ENCODE measurements at places on chromosomes 12 and 14.

DNA sequence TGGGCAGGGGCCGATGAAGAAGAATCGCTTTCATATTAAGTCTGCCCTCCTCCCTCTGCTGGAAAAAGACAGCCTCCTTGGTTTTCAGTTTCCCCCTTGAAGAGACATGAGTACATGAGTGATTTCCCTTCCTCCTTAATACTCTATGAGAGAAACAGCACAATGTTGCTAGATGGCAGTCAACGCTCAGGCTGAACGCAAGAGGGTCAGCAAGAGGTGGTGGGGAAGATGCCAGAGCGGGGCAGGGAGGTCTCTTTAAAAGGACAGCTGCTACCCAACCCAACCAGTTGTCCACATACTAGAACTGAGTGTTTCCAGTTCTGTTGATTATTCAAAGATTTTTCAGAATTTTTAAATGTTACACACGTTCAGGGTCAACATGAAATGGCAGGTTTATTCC lies 22.8 kb downstream of the CRACR2A start:
- H3K27me3 ChIP-seq: peaks cover 10% of the 10 kb centered on the region
- H3K36me3 ChIP-seq: no peaks in the 10 kb centered on the region
- H3K4me1 ChIP-seq: no peaks in the 10 kb centered on the region
- no peak for DNase-seq

GRCh38 chr12:42172441-42173210 lies 28.0 kb upstream of the GXYLT1 start:
- H3K4me3 ChIP-seq: no peak overlapping the region
- no peaks in the 10 kb centered on the region for H3K27me3 ChIP-seq
- H3K36me3 ChIP-seq: peaks cover 24% of the 10 kb centered on the region
- H3K27ac ChIP-seq: no peak overlapping the region
- no peaks in the 10 kb centered on the region for H3K4me1 ChIP-seq

GRCh38 chr12:26017484-26018211 lies 59.2 kb downstream of the RASSF8 start:
- no peaks in the 10 kb centered on the region for H3K36me3 ChIP-seq
- no peak overlapping the region for H3K4me3 ChIP-seq
- peaks cover 7% of the 10 kb centered on the region for H3K4me1 ChIP-seq
- no peak overlapping the region for H3K27ac ChIP-seq
- no peak for DNase-seq
- H3K27me3 ChIP-seq: no peaks in the 10 kb centered on the region

GRCh38 chr12:94507455-94507854 lies 47.8 kb upstream of the CEP83 start:
- H3K27me3 ChIP-seq: no peaks in the 10 kb centered on the region
- H3K4me3 ChIP-seq: no peak overlapping the region
- DNase-seq: no peak
- no peaks in the 10 kb centered on the region for H3K36me3 ChIP-seq
- H3K4me1 ChIP-seq: no peaks in the 10 kb centered on the region

DNA sequence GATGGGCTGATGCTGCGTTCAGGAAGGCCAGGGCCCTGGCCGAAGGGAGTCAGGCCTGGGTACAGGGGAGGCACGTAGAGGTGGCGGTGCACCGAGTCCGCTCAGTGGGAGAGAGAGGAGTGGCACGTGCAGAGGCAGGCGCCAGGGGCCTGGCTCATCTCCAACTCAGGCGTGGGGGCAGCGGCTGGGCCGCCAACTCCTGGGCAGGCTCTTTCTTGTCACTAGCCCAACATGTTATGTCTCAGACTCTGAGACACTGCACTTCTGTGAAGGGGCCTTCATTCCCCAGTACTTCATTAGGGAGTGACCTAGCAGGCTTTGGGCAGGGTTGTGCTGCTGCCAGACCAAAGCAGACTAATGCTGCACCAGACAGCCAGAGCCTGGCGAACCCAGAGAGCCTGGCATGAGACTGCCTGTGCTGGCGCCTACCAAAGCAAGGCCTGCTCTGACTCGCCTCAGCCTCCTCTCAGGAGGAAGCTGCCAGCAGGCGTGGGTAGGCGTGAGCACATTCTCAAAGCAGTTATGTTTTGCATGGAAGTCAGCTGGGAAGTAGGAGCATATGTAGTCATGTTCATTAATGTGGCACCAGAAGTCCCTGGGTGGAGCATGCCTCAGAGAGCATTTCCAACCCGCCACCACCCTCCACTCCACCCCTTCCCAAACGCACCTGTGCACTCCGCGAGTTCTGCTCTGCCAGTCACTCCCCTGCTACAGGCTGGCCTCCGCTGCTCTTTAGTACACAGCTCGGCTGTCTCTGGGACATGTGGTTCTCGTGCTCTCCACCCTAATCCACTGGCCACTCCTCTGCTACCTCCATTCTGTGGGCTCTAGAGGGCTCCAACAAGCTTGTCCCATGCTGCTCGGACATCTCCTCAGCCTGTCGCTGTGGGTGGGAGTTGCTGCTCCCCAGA lies 9.7 kb downstream of the CKB start:
- H3K4me1 ChIP-seq: peaks cover 1% of the 10 kb centered on the region
- H3K4me3 ChIP-seq: no peak overlapping the region
- peak overlapping the region; percentile 49 for H3K27ac ChIP-seq
- no peak for DNase-seq

GRCh38 chr12:76883151-76883550 lies 4.3 kb upstream of the CSRP2 start:
- H3K4me3 ChIP-seq: no peak overlapping the region
- no peaks in the 10 kb centered on the region for H3K27me3 ChIP-seq
- H3K36me3 ChIP-seq: no peaks in the 10 kb centered on the region
- no peak overlapping the region for H3K27ac ChIP-seq
- peaks cover 15% of the 10 kb centered on the region for H3K4me1 ChIP-seq
- no peak for DNase-seq

GRCh38 chr12:119730381-119730780 lies 62.4 kb downstream of the PRKAB1 start:
- no peak overlapping the region for H3K4me3 ChIP-seq
- no peaks in the 10 kb centered on the region for H3K27me3 ChIP-seq
- H3K36me3 ChIP-seq: peaks cover 6% of the 10 kb centered on the region

DNA sequence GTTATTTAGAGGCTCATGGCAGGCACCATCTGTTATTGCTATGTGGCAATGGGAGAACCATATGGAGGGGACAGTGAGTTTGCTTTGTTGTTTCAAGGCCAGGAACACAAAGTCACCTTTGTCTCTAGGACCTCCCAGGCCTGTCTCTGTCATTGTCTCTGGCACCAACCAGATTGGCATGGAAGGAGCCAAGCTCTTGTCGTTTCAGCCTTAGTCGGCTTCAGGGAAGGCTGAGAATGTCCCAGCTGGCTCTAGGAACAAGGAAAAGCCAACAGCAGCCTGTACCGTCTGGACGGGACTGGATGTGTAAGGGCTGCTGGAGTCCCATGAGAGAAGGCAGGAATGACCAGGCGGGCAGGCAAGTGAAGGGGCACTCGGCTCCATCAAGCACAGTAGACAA lies 29.2 kb downstream of the RPH3A start:
- peaks cover under 1% of the 10 kb centered on the region for H3K4me1 ChIP-seq
- peaks cover 50% of the 10 kb centered on the region for H3K27me3 ChIP-seq
- no peak for DNase-seq
- no peak overlapping the region for H3K27ac ChIP-seq

GRCh38 chr14:84351646-84352045 lies 1178.3 kb upstream of the FLRT2 start:
- no peak overlapping the region for H3K4me3 ChIP-seq
- H3K36me3 ChIP-seq: no peaks in the 10 kb centered on the region
- no peak overlapping the region for H3K27ac ChIP-seq
- H3K4me1 ChIP-seq: no peaks in the 10 kb centered on the region
- DNase-seq: no peak

GRCh38 chr14:48125654-48126053 lies 450.2 kb upstream of the MDGA2 start:
- H3K27ac ChIP-seq: peak overlapping the region; percentile 79
- peak overlapping the region; percentile 6 for H3K4me3 ChIP-seq
- DNase-seq: no peak
- H3K27me3 ChIP-seq: no peaks in the 10 kb centered on the region
- H3K36me3 ChIP-seq: no peaks in the 10 kb centered on the region

- H3K4me3 ChIP-seq: no peak overlapping the region
- DNase-seq: peak; percentile 61
- no peaks in the 10 kb centered on the region for H3K36me3 ChIP-seq
Observed at GRCh38 chr12:3342051-3342450, 149.0 kb upstream of the PRMT8 start.

DNA sequence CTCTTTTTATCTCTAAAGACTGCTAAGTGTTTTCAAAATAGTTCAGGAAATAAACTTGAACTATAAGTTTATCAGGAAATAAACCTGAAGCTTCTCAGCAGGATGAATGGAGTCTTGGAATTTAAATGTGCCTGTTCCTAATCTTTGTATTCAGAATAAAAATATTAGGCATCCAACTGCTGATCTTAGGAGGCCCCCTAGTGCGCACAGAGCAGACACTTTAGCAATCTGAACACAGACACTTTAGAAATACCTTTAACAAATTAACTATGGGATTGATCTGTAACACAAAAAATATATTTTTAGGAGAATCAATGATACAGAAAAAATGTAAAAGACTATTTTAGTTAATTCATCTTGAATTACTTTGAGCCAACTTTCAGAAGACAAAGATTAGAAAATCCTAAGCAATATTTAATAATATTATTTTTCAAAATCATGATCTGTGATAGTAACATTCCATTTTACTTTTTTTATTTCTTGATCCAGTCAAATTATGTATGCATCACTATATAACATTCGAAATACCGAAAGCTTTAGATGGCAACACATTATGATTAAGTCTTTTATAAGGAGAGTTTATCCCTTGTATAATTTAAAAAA lies 80.9 kb downstream of the SLC41A2 start:
- DNase-seq: no peak
- no peak overlapping the region for H3K4me3 ChIP-seq
- no peak overlapping the region for H3K27ac ChIP-seq
- no peaks in the 10 kb centered on the region for H3K4me1 ChIP-seq
- H3K36me3 ChIP-seq: peaks cover 7% of the 10 kb centered on the region
- H3K27me3 ChIP-seq: peaks cover 25% of the 10 kb centered on the region

- H3K27ac ChIP-seq: no peak overlapping the region
- peaks cover 8% of the 10 kb centered on the region for H3K4me1 ChIP-seq
- peaks cover 3% of the 10 kb centered on the region for H3K36me3 ChIP-seq
- peaks cover 4% of the 10 kb centered on the region for H3K27me3 ChIP-seq
Observed at GRCh38 chr14:88955455-88955854, 131.0 kb downstream of the TTC8 start.

DNA sequence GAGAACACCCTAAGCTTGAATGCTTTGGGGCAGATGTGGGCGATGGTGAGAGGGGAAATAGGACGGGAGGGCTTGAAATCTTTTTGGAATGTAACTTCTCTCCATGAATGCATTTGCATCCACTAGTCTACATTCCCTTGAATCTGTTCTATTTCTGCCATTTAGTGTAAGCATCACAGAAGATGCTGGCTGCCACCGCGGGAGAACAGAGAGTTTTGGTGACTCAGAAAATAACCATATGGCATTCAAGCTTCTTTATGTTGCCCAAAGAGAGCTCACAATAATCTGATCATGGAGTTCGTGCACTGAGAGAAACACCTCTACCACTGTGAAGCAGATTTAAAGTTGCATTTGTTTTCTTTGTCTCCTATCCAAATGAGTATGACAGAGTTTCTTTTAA lies 52.6 kb upstream of the OTX2 start:
- H3K27me3 ChIP-seq: peaks cover 35% of the 10 kb centered on the region
- H3K4me1 ChIP-seq: peaks cover 8% of the 10 kb centered on the region
- H3K4me3 ChIP-seq: no peak overlapping the region

DNA sequence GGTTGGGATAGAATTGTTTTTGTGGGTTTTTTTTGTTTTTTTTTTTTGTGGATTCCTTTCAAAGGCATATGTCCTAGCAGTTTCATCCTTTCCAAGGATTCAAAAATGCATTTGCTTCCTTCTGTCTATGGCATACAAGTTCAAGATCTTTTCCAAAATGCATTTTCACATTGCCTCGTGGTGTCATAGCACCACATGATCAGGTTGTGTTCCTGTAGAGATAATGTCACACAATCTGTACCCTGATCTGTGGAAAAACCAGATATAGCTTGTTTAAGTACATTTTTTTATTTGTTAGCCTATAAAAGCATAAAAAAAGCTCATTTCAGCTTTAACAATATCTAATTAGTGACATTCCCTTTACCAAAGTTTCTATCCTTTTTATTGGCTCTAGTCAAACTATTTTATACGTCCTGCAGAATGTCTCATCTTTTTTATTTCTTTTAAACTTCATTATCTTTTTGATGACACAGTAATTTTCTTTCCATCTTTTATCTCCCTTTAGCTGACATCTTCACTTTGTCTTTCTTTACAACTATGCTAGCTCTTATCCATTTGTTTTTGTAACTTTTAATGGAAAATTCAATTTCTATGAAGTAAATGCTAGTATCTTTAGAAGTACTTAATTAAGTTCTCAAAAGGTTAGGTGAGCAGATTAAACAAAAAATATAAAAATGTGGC lies 106.0 kb upstream of the NOVA1 start:
- no peaks in the 10 kb centered on the region for H3K27me3 ChIP-seq
- no peak overlapping the region for H3K27ac ChIP-seq
- no peak overlapping the region for H3K4me3 ChIP-seq

GRCh38 chr12:90074086-90074485 lies 365.4 kb upstream of the ATP2B1 start:
- H3K4me3 ChIP-seq: no peak overlapping the region
- no peak for DNase-seq
- H3K27ac ChIP-seq: no peak overlapping the region
- H3K4me1 ChIP-seq: no peaks in the 10 kb centered on the region

DNA sequence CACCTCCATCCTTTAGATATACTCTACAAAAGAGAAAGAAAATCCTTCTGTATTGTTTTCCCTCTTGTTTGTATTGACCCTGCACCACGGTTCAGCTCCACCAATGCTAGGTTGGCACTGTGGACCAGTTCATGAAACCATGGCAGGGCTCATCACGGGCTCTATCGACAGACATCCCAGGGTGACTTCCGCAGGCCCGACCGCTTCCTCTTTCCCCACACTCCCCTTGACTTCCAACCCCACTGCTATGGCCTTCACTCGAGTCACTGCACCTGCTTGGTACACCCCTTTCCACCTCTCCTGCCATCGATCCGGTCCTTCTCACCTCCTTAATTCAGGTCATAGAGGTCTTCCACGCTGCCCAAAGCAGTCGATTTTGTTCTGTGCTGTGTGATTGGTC lies 21.2 kb upstream of the AKAP5 start:
- peaks cover 18% of the 10 kb centered on the region for H3K36me3 ChIP-seq
- no peak overlapping the region for H3K4me3 ChIP-seq
- H3K27ac ChIP-seq: no peak overlapping the region
- H3K4me1 ChIP-seq: no peaks in the 10 kb centered on the region

DNA sequence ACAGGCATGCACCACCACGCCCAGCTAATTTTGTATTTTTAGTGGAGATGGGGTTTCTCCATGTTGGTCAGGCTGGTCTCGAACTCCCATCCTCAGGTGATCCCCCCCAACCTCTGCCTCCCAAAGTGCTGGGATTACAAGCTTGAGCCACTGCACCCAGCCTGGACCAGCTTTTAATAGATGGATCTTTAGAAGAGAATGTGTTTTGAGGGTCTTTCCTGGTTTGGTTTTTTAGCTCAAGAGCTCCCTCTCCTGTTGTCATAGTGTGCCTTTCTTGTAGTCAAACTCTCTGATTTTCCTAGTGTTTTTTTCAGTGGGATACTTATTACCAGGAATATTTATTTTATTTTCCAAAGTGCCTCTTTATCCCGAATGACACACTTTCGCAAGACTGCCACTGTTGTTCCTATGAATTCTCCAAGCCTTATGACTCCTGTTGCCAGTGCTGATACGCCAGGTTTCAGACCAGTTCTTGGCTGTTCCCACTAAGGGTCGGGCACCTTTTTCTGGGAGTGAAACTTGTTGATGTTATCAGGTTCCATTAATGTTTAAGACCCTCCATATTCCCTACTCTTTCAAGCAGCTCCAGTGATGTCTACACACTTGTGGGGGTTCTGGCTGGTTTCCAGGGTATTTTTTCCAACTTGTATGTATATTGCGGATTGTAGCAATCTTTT lies 31.5 kb upstream of the LIMA1 start:
- no peak for DNase-seq
- H3K27me3 ChIP-seq: no peaks in the 10 kb centered on the region
- peak overlapping the region; percentile 33 for H3K27ac ChIP-seq
- H3K4me3 ChIP-seq: no peak overlapping the region
- H3K4me1 ChIP-seq: no peaks in the 10 kb centered on the region
- no peaks in the 10 kb centered on the region for H3K36me3 ChIP-seq

Measured in progenitor cell of endocrine pancreas (in vitro differentiated cells).